ENCODE measurements at places on chromosomes 7 and 10. TPM values are rescaled to one million over a fixed set of nuclear protein-coding genes. Genes with fewer than 3 reads are reported as not detected.

Gene STAG3
- total RNA-seq = 0.15 TPM

Gene TMEM26
- total RNA-seq = 0.33 TPM

Gene ZPBP
- total RNA-seq = not detected

Gene C10orf67
- 0.06 TPM for total RNA-seq

Gene CFAP46
- 1.7 TPM for total RNA-seq

Gene KIAA1217
- total RNA-seq = 3.1 TPM

Gene PPP1R3C
- 16.8 TPM for total RNA-seq

Gene GDF2
- not detected for total RNA-seq

Gene CYP2C19
- total RNA-seq = not detected

Gene GIMAP1
- not detected for total RNA-seq

Gene CAV1
- 457 TPM for total RNA-seq

Gene ADGRA1
- 0.03 TPM for total RNA-seq

Gene CPA2
- total RNA-seq = not detected

Gene PODXL
- total RNA-seq = 75.5 TPM

Gene VSTM4
- 0.48 TPM for total RNA-seq

Gene LRRC18
- not detected for total RNA-seq

Gene EVX1
- total RNA-seq = not detected

Gene ACTA2
- total RNA-seq = 22.0 TPM

Gene GPR15LG
- total RNA-seq = not detected

Gene TCAF2
- total RNA-seq = 0.30 TPM

Gene PIK3AP1
- total RNA-seq = 0.92 TPM

Gene HKDC1
- total RNA-seq = 19.1 TPM

Gene GNB2
- 251 TPM for total RNA-seq

Gene HOXA10
- total RNA-seq = 8.6 TPM

Gene GAD2
- not detected for total RNA-seq

Gene COL28A1
- total RNA-seq = 0.91 TPM

Gene HOXA11
- 0.65 TPM for total RNA-seq

Gene CNNM1
- 19.0 TPM for total RNA-seq

Gene HEPACAM2
- total RNA-seq = not detected

Gene TYW1B
- 3.0 TPM for total RNA-seq

Gene BRAT1
- total RNA-seq = 39.5 TPM

Gene DRGX
- total RNA-seq = not detected

Gene EN2
- 1.0 TPM for total RNA-seq

Gene HMX2
- 0.15 TPM for total RNA-seq

Gene ZNF425
- 1.0 TPM for total RNA-seq

Gene FKBP6
- not detected for total RNA-seq

Gene TMEM243
- total RNA-seq = 33.3 TPM

Gene AMPH
- total RNA-seq = not detected

Gene IFIT1B
- not detected for total RNA-seq

Gene HABP2
- total RNA-seq = 0.13 TPM

Gene LGI1
- total RNA-seq = not detected

Gene STEAP1B
- 0.30 TPM for total RNA-seq

Gene GPER1
- 0.79 TPM for total RNA-seq

Gene FAM25C
- 2.0 TPM for total RNA-seq

Gene TMEM213
- not detected for total RNA-seq

Gene PILRA
- total RNA-seq = 3.4 TPM

Gene CYP3A7
- not detected for total RNA-seq

Gene PYROXD2
- total RNA-seq = 3.2 TPM

Gene NYAP1
- total RNA-seq = 1.1 TPM

Gene CFAP69
- 3.2 TPM for total RNA-seq

Gene DOCK1
- 27.3 TPM for total RNA-seq

Gene DDX21
- total RNA-seq = 158 TPM

Gene CPXM2
- not detected for total RNA-seq

Gene NEBL
- 2.7 TPM for total RNA-seq

Gene FAM131B
- total RNA-seq = 0.36 TPM

Gene BICC1
- 32.9 TPM for total RNA-seq

Gene NME8
- total RNA-seq = not detected

Gene KIF11
- 44.0 TPM for total RNA-seq
